ENCODE measurements at places on chromosomes 1 and 21.

GRCh38 chr1:43764581-43764980, 57.2 kb downstream of the ST3GAL3 start:
- DNase-seq = no peak

- no peak for DNase-seq
Observed at GRCh38 chr1:180130651-180131050, 24.0 kb upstream of the QSOX1 start.

DNA sequence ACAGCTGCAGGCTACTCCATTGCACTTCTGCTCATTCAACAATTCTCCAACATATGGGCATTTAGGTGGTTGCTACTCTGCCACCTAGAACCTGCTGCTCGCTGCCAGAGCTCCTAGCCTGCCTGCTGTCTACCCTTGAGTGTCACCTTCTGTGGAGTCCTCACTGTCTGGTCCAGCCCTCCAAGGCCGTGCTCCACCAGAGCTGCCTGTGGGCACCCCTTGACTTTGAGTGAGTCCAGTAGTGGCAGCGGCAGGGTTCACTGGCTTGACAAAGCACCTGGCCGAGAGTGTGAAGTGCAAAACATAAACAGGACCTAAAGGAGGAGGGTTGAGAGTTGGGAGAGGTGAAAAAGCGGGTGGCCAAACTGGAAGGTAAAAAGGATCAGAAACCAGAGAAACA, 120.3 kb upstream of the DNAH14 start:
- DNase-seq = no peak

- no peak for DNase-seq
Observed at GRCh38 chr21:18655931-18656330, 252.3 kb upstream of the TMPRSS15 start.

DNA sequence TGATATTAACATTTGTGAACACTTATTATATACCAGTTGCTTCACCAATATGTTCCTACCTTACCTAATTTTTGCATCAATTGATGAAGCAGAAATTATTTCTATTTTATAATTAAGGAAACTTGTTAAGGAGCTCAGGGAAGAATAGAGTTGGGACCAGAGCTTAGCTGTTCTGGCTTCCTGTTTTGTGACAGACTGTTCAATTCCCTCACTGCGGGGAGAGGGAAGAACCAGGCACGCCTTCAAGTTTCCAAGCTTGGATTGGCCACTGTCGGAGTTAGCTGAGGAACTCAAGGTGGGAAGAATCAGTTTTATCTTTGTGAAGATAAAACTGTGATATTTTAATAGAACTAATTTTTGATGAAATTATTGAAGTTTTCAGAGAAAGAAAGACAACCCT, 142.3 kb upstream of the LMO4 start:
- no peak for DNase-seq

- no peak for DNase-seq
Observed at GRCh38 chr1:102463328-102463727, 466.6 kb upstream of the OLFM3 start.

- peak; percentile 90 for DNase-seq
Observed at GRCh38 chr1:22416555-22417454, 34.8 kb upstream of the ZBTB40 start.

DNA sequence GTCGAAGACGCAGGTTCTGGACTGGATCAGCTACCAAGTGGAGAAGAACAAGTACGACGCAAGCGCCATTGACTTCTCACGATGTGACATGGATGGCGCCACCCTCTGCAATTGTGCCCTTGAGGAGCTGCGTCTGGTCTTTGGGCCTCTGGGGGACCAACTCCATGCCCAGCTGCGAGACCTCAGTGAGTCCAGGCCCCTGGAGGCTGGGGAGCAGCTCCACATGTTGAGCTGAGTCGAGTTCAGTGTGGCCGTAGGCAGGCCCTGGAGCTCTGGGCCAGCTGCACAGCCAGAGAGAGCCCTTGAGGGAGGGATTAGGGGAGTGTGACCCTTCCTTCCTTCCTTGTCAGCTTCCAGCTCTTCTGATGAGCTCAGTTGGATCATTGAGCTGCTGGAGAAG, 1.6 kb downstream of the ELF3 start:
- no peak for DNase-seq

- no peak for DNase-seq
Observed at GRCh38 chr1:100188617-100189016, 10.6 kb upstream of the LRRC39 start.

DNA sequence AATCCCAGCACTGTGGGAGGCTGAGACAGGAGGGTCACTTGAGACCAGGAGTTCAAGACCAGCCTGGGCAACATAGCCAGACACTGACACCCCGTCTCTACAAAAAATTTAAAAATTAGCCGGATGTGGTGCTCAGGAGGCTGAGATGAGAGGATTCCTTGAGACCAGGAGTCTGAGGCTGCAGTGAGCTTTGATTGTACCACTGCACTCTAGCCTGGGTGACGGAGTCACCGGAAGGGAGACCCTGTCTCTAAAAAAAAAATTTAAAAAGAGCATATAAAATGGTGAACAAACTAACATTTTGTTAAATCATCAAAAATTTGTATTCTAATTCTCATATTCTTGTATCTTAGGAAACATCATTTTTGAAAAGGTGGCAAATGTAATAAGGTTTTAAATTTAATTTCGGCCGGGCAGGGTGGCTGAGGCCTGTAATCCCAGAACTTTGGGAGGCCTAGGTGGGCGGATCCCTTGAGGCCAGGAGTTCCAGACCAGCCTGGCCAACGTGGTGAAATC, 27.1 kb downstream of the MAB21L3 start:
- DNase-seq = no peak

DNA sequence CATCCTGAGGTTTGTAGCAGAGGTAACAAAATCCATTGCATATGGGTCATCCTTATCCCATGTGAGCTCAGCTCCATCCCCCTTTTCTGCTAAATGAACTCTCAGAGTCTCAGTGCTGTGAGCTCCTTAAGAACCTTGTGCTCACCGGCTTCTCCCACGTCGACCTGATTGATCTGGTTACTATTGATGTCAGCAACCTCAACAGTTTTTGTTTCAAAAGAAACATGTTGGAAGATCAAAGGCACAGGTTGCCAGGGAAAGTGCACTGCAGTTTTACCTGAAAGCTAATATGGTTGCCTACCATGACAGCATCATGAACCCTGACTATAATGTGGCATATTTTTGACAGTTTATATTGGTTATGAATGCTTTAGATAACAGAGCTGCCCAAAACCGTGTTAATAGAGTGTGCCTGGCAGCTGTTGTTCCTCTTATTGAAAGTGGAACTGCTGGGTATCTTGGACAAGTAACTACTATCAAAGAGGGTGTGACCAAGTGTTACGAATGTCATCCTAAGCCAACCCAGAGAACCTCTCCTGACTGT, 131.4 kb downstream of the HS2ST1 start:
- DNase-seq = peak; percentile 56

DNA sequence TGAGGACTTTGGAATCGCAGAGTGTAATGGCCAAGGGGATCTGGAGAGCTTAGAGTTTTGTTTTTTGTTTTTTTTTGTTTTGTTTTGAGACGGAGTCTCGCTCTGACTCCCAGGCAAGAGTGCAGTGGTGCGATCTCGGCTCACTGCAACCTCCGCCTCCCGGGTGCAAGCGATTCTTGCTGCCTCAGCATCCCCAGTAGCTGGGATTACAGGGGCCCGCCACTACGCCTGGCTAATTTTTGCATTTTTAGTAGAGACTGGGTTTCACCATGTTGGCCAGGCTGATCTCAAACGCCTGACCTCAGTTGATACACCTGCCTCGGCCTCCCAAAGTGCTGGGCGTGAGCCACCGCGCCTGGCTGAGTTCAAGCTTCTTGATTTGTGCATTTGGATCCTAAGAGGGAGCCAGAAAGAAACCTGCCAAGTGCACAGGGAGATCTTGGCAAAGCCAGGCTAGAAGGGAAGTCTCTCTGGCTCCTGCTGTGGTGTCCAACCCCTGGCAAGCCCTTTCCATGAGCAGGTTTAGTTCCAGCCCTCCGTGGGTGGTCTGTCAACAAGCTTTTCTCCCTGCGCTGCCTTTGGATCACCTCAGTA, 852 bp downstream of the FAAH start:
- no peak for DNase-seq

DNA sequence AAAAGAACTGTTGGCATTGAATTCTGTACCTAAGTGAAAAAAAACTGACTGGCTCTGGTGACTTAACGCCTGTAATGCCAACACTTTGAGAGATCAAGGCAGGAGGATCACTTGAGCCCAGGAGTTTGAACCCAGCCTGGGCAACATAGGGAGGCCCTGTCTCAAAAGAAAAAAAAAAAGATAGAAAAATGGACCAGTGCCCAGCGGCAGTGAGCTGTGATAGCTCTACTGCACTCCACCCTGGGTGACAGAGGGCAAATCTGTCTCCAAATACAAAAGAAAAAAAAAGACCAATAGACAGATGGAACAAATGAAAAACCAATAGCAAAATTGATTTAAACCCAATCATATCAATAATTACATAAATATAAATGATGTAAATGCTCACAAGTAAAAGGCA, 674 bp upstream of the AKR7A3 start:
- no peak for DNase-seq

DNA sequence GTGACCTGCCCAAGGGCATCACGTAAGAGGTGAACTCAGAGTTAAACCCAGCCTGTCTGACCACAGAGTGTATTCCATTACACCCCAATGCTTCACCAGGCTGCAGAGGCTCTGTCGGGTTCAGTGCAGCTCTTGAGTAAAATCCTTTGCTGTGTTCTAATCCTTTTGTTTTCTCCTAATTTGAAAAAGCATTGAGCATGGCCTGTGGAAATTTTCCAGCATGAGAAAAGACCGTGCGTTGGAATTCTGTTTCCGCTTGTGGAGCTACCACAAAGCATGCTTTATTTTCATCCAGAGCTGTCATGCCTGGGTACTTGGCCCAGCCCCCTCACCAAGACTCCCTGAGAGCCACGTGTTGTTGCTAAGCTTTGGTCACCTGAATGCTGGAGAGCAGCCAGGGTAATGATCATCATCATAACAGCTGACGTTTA, 317.6 kb downstream of the PRDM2 start:
- no peak for DNase-seq

DNA sequence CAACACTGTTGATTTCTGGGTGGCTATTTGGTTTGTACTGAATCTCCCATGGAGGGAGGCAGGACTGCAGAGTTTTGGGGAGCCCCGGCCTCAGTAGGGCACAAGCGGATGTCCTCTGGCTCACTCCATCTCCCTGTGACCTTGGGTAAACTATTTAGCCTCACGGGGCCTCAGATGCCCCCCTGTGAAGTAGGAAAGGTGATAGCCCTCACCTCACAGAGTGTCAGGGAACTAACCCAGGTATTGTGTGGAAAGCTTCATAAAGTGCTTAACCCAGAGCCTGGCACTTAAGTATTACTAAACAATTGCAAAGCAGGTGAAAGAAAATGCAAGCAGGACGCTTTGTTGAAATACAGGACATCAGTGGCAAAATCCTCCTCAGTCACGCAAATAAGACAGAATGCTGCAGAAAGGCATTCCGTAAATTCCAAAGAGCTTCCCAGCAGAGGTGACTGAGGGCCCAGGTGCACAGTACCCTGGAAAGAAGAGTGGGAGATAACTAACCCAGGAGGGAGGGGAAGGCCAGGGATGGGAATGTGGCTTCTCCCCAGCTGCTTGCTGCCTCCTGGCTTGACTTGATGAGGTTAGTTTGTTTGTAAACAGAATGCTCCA, 436.3 kb downstream of the PRDM2 start:
- DNase-seq = no peak

DNA sequence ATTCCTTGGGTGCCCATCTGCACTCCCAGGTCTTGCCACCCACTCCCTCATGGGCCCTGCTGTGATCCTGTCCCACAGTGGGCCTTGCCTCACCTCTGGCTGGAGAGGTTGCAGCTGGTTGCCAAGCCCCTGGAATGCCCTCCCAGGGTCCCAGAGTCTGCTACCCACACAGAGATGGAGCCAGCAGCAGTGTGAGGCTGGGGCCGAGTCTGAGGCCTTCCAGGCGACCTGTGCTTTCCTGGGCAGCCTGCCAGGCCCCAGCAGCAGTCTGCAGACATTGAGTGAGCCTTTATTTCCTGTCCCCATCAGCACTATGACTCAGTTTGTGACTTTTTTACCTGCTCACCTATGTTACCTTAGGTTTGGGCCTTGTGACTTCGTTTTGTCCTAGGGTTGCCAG, 25.0 kb upstream of the TSPAN2 start:
- DNase-seq = no peak

- no peak for DNase-seq
Observed at GRCh38 chr21:21963911-21964310, 965.7 kb downstream of the NCAM2 start.

GRCh38 chr1:193356249-193356648, 169.8 kb upstream of the B3GALT2 start:
- DNase-seq = no peak

GRCh38 chr1:27668808-27669723, 2.9 kb downstream of the IFI6 start:
- peak; percentile 97 for DNase-seq

DNA sequence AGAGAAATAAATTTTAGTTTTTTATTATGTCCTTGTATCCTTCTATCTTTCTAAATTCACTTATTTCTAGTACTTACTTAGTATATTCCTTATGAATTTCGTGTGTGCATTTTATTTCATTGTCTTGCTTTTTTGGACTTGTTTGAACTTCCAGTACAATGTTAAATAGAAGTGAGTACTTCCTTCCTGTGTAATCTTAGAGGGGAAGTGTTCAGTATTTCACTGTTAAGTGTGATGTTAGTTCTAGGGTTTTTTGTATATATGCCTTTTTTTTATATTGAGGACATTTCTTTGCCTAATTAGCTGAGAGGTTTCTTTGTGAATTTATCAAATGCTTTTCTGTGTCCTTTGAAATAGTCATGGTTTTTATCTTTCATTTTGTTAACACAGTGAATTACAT, 10.7 kb downstream of the LYPLAL1 start:
- DNase-seq = no peak

- DNase-seq = no peak
Observed at GRCh38 chr1:16900751-16901150, 5.0 kb downstream of the RNU1-2 start.

- DNase-seq = no peak
Observed at GRCh38 chr1:54358503-54359168, 47.6 kb downstream of the SSBP3 start.

DNA sequence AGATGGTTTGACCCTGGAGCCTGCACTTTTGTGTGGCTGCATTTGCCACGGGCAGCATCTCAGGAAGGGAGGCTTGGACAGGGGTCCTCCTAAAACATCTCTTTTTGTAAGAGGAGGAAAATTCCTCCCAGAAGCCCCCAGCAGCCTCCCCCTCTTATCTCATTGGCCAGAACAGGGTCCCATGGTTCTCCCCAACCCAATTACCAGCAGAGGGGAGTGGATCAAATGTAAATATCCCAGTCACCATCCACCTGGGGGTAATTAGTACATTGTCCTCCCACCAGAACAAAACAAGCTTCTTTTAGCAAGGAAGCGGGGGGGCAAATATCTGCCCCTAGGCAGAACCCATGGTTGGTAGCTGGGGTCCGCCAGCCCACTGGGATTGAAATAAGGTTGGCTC, 44.7 kb upstream of the TENT5B start:
- DNase-seq = no peak

GRCh38 chr21:35749904-35750303, 310.4 kb downstream of the SETD4 start:
- DNase-seq = no peak

Measured in stimulated activated CD8-positive, alpha-beta memory T cell treated with anti-CD3 and anti-CD28 coated beads, Interleukin-4, amount 100 ng/mL, for 48 hours (primary cell).